Stimulated activated CD8-positive, alpha-beta memory T cell treated with anti-CD3 and anti-CD28 coated beads, Interleukin-4, amount 100 ng/mL, for 48 hours (primary cell): ENCODE measurements at places on chromosomes 1 and 21.

DNA sequence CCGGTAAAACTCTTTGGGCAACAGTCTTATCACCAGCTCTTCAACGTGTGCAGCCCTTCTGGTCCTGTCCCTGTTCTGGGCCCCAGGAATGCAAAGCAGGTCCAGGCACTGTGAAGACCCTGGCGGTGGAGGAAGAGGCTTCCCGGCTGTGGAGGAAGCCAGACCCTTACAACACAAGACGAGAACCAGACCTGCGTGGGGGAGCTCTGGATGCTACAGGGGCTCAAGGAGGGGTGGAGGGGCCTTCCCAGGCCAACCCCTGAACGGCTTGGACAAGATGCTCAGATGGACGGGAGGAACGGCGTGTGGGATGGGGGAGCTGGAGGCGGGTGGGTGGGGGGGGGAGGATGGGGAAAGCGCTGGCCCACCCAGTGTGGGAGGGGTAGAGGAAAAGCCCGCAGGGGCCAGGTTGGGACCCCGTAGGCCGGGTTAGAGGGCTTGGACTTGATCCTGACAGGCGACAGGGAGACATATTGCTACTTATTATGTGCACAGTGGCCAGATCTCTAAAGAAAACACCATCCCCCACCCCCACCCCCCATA lies 5.1 kb upstream of the OLIG2 start:
- DNase-seq = no peak

DNA sequence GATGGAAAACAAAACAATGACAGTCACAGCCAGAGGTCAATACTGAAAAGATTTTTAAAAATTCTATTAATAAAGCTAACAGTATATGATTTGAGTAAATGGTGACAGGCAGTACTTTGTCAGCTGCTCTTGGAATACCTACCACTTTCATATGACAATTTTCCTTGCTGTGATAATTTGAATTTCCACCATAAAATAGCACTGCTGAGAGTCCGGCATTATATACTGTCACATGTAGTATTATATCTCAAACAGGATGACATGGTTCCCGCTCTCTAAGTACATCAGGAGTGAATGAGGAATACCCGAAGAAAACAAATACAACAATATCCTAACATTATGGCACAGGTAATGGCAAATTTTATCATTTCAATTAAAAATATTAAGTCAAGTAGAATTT lies 146.8 kb upstream of the TMPRSS15 start:
- DNase-seq = no peak

GRCh38 chr1:79524126-79524525 lies 517.6 kb upstream of the ADGRL4 start:
- DNase-seq = no peak

- DNase-seq = no peak
These were observed 6.0 kb downstream of the TMPRSS2 start for GRCh38 chr21:41501919-41502318.

DNA sequence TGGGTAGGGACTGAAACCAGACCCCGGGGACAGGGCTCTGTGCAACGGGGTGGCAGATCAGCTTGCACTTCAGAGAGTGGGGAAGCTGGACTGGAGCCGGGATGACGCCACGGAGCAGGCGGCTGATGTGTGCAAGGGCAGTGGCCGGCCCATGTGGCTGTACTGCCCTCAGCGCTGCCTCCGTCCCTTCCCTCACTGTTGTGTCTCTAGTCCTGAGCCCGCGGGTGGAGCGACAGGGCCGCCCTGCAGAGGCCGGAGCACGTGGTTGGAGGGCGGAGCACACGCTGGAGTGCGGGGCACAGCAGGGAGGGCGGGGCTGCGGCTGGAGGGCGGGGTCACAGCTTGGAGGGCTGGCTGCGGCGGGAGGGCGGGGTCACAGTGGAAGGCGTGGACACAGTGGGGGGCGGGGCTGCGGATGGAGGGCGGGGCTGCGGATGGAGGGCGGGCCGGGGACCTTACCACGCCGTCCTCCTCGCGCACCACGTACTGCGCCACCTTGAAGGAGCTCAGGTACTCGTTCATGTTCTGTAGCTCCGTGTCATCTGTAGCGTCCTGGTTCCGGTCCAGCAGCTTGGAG lies 52.4 kb downstream of the CHD5 start:
- peak; percentile 86 for DNase-seq

- no peak for DNase-seq
These were observed 24.4 kb downstream of the PLXNA2 start for GRCh38 chr1:208219659-208220282.

GRCh38 chr1:30753660-30754123 lies 3.9 kb downstream of the LAPTM5 start:
- no peak for DNase-seq

DNA sequence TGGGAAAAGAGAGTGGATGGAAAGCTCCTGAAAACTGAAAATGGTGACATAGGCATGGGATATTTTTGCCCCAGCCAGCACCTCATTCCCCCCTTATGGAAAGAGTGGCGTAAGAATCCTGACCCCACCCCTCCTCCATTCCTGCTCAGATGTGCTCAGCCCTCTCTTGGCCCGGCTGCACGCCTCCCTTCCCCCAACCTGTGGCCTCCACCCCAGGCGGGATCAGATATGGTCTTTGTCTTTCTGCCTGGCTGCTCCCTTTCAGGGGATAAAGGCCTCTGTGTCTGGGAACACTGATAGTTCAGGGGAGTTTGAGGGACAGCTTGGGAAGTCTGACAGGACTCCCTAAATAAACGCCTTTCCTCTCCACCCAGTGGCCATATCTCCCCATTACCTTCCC lies 49.8 kb downstream of the KIRREL1 start:
- DNase-seq = no peak

DNA sequence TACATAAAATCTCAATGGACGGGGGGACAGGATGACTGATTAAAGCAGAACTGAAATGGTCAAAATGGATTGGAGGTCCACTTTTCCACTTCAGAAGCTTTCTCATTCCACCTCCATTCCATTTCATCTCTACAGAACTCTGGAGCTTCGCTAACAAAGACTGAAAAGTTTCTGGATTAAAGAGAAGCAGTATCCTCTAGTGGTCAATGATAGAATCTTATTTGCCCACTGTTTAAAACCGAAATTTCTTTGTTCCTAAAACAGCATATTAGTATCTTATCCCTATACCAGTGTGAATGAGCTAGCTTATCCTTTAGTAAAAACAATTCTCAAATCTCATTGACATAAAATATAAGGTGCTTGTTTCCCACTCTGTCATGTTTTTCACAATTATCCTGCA lies 890.6 kb downstream of the KCNT2 start:
- DNase-seq = no peak

- DNase-seq = no peak
These were observed 53.2 kb downstream of the TRIM33 start for GRCh38 chr1:114457675-114458236.

DNA sequence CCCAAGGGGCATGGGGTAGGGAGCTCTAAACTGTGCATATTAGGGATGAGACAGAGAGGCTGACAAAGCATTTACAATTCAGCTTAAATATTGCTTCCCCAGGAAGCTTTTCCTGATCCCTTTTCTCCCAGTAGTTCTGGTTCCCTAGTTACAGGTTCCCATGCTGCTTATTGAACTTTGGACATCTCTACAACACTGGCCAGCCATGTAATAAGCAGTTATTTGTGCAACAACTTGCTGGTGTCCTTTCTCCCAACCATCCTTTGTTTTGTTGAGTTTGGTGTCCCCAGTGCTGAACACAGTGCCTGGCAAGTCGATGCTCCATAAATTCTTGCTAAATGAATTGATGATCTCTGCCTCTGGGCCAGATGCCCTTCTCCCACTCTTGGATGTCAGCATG lies 80.6 kb downstream of the PLXNA2 start:
- DNase-seq = no peak

GRCh38 chr1:231357187-231357772 lies 19.2 kb downstream of the SPRTN start:
- DNase-seq = no peak

- DNase-seq = no peak
These were observed 329.3 kb upstream of the PRMT6 start for GRCh38 chr1:106727171-106727570.

DNA sequence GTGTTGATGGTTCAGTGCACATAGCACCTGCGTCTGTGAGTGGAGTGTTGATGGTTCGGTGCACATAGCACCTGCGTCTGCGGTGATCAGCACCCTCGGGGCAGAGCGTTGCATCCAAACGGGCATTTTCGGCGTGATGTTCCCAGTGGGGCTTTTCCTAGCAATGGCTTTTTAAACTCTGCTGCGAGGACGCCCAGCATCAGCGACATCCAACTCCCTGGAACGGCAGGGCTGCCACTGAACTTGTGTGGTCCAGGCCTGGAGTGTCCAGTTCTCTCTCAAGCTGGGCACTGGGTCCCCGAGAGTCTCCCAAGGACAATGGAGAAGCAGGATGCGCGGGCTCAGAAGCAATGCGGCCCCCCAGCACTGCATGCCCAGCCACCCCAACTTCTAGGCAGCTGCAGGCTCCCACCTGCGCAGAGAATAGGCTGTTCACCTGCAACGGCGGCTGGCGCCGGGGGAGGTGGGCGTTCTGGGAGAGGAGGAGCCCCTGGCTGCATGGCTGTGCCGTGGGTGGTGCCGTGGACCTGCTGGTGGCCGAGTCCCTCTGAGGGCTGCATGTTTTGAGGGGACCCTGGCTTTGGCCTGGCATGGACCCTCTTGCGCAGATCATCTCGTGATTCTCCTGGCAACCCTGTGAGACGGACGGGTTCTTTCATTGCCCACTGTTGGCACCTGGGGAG lies 10.1 kb upstream of the C1orf174 start:
- no peak for DNase-seq

DNA sequence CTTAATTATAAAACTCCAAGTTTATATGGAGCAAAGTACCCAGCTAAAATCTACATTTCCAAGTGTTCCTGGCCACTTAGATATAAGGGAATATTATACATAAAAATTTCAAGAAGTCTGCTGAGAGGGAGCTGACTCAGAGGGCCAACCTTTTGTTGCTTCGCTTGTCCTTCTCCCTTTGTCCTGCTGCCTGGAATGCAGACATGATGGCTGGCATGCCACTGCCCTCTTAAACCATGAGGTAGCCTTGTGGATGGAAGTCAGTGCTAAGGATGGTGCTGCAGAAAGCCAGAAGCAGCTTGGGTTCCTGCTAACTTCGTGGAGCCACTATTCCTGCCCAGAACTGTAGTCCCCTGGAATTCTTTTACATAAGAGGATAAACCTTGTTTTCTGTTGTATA lies 38.9 kb upstream of the SRP9 start:
- DNase-seq = no peak

- DNase-seq = no peak
These were observed 54.8 kb downstream of the NR5A2 start for GRCh38 chr1:200082329-200082728.

DNA sequence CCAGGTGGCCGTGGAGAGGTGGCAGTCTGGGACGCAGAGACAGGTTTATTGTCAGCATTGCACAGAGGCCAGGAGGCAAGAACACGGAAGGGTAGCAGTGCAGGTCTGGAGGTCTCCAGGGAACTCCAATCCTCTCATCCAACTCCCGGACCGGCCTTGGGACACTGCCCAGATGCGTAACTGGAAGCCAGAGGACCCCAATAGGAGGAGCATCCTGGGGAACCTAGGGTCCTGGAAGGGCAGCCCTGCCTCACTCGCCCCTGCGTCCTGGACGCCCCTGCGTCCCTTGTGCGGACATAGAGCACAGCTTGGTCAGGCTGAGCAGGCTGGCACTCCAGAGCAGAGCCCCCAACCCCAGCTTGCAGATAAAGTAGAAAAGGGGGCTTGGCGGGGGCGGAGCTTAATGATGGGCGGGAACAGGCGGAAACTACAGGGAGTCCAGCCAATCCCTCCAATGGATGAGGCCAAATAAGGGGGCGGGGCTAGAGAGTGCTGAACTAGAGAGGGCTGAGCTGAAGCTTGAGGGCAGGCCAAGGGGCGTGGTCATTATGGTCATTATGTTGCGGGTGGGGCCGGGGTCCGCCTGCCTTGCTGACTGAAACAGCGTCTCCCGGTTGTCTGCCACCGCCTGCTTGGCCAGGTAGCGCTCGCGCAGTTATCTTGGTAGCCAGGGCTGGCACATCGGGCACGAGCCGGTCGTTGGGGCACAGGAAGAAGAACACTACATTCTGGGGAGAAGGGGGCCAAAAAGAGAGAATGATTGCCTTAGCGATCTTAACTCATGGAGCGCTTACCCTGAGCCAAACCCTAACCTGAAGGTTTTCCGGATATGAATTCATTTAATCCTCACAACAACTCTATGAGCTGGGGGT lies 3.7 kb upstream of the ARHGEF19 start:
- DNase-seq = peak; percentile 82
